Caki2 (cell line): ENCODE measurements at places on chromosomes 12 and 14. TPM values are rescaled to one million over a fixed set of nuclear protein-coding genes. Genes with fewer than 3 reads are reported as not detected.
A peak's percentile ranks its signal among the peaks of the same experiment; 100 is the strongest.

DNA sequence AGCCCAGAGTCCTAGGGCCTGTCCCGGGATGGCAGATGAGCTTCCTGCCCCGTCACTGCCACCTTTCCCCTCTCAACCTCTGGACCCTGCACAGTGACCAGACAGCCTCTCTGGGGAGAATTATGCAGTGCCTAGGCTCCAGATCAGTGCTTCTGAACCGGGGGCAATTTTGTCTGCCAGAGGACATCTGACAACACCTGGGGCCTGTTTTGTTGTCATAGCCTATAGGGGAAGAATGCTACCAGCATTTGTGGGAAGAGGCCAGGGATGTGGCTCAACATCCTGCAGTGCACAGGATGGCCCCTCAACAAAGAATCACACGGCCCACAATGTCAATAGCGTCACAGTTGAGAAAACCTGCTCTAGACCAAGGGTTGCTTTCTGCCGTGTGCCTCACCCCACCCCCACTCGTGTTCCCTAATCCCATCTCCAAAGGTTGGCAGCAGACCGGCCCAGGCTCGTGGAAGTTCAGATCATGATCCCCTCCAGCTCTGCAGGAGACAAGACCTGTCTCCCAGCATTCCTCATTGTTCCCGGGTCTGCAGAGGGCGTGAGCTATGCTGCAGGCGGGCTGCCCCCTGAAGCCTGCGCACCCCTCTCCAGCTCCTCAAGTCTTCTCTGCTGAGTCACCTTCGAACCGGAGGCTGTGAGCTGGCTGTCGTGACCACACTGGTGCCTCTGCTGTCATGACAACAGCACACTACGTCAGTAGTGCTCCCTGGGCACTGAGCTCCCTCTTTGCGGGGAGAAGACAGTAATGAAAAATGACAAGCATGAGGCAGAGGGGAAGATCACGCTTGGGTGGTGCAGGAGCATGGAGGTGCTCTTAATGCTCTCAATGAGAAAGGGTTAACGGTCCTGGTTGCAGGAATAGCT lies 2.0 kb upstream of the GAPDH start:
- DNase-seq: peak; percentile 99

DNA sequence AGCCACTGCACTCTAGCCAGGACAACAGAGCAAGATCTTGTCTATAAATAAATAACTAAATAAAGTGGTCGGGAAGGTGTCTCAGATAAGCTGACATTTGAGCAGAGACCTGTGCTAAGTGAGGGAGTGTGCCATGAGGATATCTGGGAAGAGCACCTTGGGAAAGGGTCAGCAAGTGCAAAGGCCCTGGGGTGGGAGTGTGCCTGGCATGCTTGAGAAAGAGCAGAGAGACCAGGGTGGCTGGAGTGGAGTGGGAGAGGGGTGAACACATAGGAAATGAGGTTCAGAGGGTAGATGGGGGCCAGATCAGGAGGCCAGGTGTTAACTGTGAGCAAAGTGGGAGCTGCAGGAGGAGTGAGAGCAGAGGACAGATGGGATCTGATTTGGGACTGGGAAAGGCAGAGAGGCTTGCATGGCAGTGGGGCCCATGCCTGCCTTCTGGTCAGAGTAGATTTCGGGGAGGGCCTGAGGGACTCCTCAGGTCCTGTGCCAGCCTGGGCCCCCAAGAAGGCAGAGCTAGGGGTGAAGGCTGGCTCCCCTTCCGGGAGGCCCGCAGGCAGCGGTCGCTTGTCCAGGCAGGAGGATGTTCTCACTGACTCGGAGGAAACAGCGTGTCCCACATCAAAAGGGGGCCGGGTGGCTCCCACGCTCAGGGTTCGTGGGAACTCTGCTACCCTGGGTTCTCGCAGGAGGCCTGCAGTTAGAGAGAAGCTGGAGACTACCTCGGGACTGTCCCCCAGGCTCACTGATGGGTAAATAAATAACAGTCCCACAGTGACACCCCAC lies 32.6 kb downstream of the DTX1 start:
- no peak for DNase-seq

PIANP gene
- not detected in 2 replicates for total RNA-seq

ASPG gene
- not detected in 2 replicates for total RNA-seq

DNA sequence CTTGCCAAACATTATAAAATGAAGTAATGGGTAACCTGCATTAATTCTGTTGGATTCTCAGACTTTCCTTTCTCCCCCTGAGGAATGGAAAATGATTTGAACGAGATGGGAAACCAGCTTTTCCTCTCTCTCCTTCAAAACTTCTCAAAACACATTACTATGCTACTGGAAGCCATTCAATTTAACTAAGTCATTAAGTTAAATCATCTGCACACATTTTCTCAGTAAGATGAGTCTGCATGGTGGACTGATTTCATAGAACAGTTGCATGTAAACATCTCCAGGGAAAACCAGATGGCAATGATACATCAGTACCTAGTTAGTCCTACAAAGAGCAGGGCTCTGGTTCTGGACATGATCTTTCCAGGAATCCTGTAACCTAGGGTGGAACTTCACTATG lies 59.9 kb downstream of the BMP4 start:
- no peak for DNase-seq

GSG1 gene
- total RNA-seq: not detected in 2 replicates

DNA sequence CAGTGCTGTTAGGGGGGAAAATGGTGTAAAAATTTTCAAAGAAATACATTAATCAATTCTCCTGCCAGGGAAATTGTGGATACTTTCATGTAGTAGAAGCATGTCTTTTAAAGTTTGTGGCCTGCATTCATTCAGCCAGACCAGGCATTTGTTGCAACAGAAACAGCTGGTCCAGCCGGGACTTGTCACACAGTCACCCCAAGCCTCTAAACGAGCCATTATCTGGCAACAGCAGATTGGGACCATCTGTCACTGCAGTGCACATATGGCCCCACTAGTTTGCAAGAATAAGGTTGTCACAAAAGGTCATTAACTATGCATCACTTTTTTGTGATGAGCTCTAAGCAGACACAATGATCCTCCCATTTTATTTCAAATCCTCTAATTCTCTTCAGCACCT lies 193.9 kb downstream of the PHLDA1 start:
- DNase-seq: no peak

GRCh38 chr12:57603324-57603723 lies 1.3 kb upstream of the DTX3 start:
- no peak for DNase-seq
